ENCODE measurements at places on chromosomes 1 and 21.

GRCh38 chr1:9860887-9861286, 37.1 kb upstream of the CLSTN1 start:
- DNase-seq = no peak

DNA sequence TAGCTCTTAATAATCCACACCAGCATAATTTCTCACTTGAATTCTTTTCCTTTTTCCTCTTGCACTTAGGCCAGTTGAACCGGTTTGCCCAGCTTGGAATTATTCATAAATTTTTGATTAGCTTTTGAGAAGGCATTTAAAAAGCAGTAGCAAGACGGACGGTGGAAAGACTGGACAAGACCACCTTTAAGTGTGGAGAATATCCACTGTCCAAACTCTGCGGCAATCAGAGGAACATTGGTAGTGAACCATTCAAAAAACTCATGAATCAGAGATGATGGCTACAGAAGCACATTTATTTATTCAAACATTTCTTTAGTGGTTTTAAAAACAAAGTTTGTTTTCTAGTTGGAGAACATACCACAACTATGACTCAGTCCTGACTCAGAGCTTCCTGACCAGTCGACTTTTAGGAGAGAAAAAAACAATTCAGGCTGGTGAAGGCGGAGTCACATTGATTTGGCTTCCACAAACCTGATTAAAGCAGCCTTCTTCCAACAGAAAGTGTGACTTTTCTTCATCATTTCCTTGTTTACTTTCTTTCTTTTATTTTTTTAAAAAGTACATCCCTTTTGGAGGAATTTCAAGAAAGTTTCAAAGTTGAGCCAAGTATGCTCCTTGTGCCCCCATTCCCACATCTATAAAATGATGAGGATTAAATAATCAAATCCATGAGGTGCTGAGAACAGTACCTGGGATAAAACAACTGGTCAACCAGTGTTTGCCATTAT, 128.8 kb downstream of the ADSS2 start:
- no peak for DNase-seq

DNA sequence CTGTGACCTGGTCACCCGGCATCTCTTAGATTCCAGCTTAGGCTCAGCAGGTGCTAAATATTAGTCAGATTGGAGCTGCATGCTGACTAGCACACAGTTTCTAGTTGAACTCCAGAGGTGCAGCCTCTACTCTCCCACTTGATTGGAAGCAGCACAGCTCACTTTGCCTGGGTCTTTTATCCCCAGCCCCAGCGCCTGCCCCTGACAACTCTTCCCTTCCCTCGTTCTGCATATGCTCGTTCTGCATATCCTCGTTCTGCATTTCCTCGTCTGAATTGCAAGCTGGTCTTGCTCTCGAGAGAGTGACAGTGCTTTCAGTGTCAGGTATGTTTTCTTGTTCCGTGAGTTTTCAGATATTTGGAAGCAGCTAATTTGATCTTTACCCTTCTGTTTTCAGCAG, 11.7 kb downstream of the COL18A1 start:
- no peak for DNase-seq

GRCh38 chr1:3714284-3714741, 37.9 kb upstream of the CCDC27 start:
- DNase-seq = no peak

GRCh38 chr1:51559064-51559500, 40.0 kb upstream of the EPS15 start:
- no peak for DNase-seq

DNA sequence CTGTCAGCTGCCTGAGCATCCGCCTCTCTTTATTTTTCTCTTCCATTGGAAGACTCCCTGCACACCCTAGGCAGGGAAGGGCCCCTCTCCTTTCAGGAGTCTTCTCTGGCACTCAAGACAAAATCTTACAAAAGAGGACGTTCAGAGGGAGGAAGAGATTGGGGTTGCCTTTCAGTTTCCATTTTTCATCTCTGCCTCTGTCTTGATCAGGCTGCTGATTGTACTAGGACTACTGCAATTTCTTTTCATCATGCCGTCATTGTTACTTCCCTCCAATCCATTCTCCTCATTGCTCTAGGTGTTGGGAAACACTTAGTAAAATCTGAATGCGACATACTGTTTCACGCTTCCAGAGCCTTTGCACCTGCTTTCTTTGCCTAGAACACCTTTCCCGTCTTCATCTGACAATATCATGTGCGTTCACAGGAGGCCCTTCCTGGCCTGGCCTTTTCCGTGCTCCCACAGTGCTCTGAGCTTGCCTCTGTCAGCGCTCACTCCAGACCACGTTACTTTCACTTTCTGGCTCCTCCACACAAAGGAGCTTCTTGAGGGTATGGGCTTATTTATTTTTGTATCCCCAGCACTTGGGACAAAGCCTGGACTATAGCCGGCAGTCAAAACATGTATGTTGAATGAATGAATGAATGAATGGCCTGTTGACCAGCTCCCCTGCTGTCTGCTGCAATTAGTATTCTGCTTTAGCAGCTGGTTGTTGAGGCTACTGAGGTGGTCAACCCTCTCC, 10.9 kb downstream of the LRRC71 start:
- no peak for DNase-seq
